ENCODE measurements at places on chromosomes 7 and 10. TPM values are rescaled to one million over a fixed set of nuclear protein-coding genes. Genes with fewer than 3 reads are reported as not detected.

DNA sequence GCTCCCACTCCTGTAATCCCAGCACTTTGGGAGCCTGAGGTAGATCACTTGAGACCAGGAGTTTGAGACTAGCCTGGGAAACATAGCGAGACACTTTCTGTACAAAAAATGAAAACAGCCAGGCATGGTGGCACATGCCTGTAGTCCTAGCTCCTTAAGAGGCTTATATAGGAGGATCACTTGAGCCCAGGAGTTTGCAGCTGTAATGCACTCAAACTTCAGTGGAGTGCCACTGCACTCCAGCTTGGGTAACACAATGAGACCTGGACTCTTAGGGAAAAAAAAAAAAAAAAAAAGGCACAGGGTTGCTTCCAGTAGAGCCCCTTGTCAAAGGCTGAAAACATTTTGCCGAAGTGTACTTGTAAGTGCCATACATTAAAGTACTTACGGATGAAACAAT is 195.3 kb downstream of the PHTF2 start:
- DNase-seq, result no peak

- DNase-seq, result peak; percentile 76
Measured at GRCh38 chr7:30164567-30164966, 29.8 kb downstream of the MTURN start.

- no peak for DNase-seq
Measured at GRCh38 chr10:115937768-115938056, 335.3 kb downstream of the GFRA1 start.

C10orf62 gene
- total RNA-seq, result not detected

- DNase-seq, result no peak
Measured at GRCh38 chr10:44994752-44995530, 5.8 kb upstream of the ZNF22 start.

- DNase-seq, result no peak
Measured at GRCh38 chr7:128799451-128799850, 7.7 kb downstream of the CCDC136 start.
